ENCODE measurements at places on chromosomes 12 and 14. TPM values are rescaled to one million over a fixed set of nuclear protein-coding genes. Genes with fewer than 3 reads are reported as not detected.

Gene PMEL
- total RNA-seq: 1.8 TPM

Gene PTPRB
- 0.42 TPM for total RNA-seq

Gene ITGB7
- total RNA-seq: 0.04 TPM

Gene MARS1
- total RNA-seq: 151 TPM

Gene PRR4
- total RNA-seq: 0.31 TPM

Gene PGF
- 44.9 TPM for total RNA-seq

Gene EFS
- 10.1 TPM for total RNA-seq

Gene HOXC12
- 0.31 TPM for total RNA-seq

Gene PITPNM2
- 4.1 TPM for total RNA-seq

Gene TNFAIP2
- total RNA-seq: 3.3 TPM

Gene HNRNPA1
- total RNA-seq: 545 TPM

Gene TAS2R50
- total RNA-seq: not detected

Gene OASL
- 1.1 TPM for total RNA-seq

Gene NID2
- total RNA-seq: 1.6 TPM

Gene AMIGO2
- total RNA-seq: 64.2 TPM

Gene RHEBL1
- total RNA-seq: 3.9 TPM

Gene SYNE3
- 13.3 TPM for total RNA-seq

Gene STYK1
- 2.1 TPM for total RNA-seq

Gene COX8C
- total RNA-seq: not detected

Gene COCH
- total RNA-seq: 0.23 TPM

Gene ANKS1B
- not detected for total RNA-seq

Measured in hair follicular keratinocyte (primary cell).